A172 (cell line): ENCODE measurements at places on chromosomes 2 and 18. TPM values are rescaled to one million over a fixed set of nuclear protein-coding genes. Genes with fewer than 3 reads are reported as not detected.

Gene CYP26B1
- total RNA-seq, result 0.02 and 0.12 TPM in 2 replicates

Gene ST6GAL2
- total RNA-seq, result not detected in 2 replicates

Gene ALKAL2
- not detected in 2 replicates for total RNA-seq

Gene APLF
- total RNA-seq, result 3.7 and 6.8 TPM in 2 replicates

Gene DTNB
- total RNA-seq, result 7.7 and 11.1 TPM in 2 replicates

Gene UGT1A10
- total RNA-seq, result not detected in 2 replicates

Gene LOXHD1
- total RNA-seq, result not detected in 2 replicates

Gene PDE1A
- total RNA-seq, result 1.4 TPM in 1 of 2 replicates, not detected in the other

Gene HAAO
- total RNA-seq, result not detected in 2 replicates

Gene CD28
- total RNA-seq, result 0.19 TPM in 1 of 2 replicates, not detected in the other

Gene LOXL3
- total RNA-seq, result 3.2 TPM in 2 replicates

Gene TDRD15
- total RNA-seq, result not detected in 2 replicates

Gene MCEE
- total RNA-seq, result 3.9 and 4.4 TPM in 2 replicates

Gene EPC2
- total RNA-seq, result 15.5 and 18.1 TPM in 2 replicates

Gene CFC1
- not detected in 2 replicates for total RNA-seq

Gene SCYGR6
- not detected in 2 replicates for total RNA-seq

Gene CCDC85A
- total RNA-seq, result 13.1 and 14.0 TPM in 2 replicates

Gene CYS1
- 4.0 and 5.9 TPM in 2 replicates for total RNA-seq

Gene CTAGE1
- total RNA-seq, result not detected in 2 replicates

Gene GPR17
- total RNA-seq, result 0.45 and 0.84 TPM in 2 replicates

Gene ABHD1
- total RNA-seq, result 2.2 TPM in 1 of 2 replicates, not detected in the other

Gene POTEI
- total RNA-seq, result not detected in 2 replicates

Gene DSG1
- not detected in 2 replicates for total RNA-seq

Gene RBM44
- 0.45 TPM in 1 of 2 replicates, not detected in the other for total RNA-seq

Gene INPP5D
- total RNA-seq, result 0.84 and 0.86 TPM in 2 replicates
